ENCODE measurements at places on chromosomes 2 and 18.
A peak's percentile ranks its signal among the peaks of the same experiment; 100 is the strongest.

GRCh38 chr18:56747032-56747658, 96.0 kb downstream of the WDR7 start:
- peak; percentile 11 for DNase-seq

- DNase-seq: no peak
These were observed 463.3 kb downstream of the STK39 start for GRCh38 chr2:167784084-167784425.

GRCh38 chr2:26678035-26678434, 14.5 kb upstream of the KCNK3 start:
- no peak for DNase-seq

DNA sequence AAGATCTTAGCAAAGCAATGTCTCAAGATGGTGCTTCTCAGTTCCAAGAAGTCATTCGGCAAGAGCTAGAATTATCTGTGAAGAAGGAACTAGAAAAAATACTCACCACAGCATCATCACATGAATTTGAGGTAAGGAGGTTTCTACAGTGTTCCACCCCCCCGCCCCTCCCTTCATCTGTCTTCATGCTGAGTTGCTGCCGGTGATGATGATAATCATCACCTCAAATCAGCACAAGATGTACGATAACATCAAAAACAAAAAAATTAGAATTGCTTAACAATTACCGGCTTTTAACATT, 14.6 kb downstream of the UGP2 start:
- DNase-seq: peak; percentile 62

DNA sequence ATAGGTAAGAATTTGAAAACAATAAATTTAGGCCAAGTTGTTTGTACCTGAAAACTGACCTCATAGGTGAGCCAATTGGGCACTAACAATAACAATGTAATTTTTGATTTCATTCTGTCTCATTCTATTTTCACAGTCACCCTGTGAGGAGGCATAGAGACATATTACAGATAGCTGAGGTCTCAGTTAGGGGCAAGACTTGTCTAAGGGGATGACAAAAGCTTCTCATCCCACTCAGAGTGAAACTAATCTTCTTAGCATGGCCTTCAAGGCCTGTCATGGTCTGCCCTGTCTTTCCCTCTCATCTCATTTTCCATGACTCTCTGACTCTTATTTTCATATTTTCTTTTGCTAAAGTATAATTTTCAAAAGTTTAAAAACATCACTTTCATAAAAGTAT, 562.0 kb upstream of the TNP1 start:
- no peak for DNase-seq

DNA sequence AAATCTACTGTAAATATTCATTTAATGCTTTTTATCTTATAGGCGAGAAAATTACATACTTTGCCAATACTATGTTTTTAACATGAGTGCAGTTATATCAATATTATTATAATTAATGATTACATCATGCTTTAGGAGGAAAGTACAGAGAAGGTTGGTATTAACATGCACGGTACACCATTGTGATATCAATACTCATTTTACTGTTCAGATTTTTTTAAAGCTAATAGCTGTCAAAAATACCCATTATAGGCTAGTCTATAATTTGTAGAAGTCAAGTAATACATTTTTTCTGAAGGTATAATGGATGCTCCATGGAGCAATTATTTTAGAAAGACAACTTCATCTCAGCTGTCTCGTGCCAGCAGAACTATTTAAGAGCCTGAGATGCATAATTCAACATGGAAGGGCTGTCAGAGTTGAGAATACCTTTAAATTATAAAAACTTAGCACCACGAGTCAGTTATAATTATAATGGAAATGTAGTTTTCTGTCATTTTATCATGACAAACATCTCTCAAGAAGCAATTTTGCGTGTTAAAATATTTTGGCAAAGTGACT, 1641.7 kb upstream of the ACVR2A start:
- no peak for DNase-seq

- no peak for DNase-seq
These were observed 46.3 kb upstream of the DARS1 start for GRCh38 chr2:136031711-136032110.

DNA sequence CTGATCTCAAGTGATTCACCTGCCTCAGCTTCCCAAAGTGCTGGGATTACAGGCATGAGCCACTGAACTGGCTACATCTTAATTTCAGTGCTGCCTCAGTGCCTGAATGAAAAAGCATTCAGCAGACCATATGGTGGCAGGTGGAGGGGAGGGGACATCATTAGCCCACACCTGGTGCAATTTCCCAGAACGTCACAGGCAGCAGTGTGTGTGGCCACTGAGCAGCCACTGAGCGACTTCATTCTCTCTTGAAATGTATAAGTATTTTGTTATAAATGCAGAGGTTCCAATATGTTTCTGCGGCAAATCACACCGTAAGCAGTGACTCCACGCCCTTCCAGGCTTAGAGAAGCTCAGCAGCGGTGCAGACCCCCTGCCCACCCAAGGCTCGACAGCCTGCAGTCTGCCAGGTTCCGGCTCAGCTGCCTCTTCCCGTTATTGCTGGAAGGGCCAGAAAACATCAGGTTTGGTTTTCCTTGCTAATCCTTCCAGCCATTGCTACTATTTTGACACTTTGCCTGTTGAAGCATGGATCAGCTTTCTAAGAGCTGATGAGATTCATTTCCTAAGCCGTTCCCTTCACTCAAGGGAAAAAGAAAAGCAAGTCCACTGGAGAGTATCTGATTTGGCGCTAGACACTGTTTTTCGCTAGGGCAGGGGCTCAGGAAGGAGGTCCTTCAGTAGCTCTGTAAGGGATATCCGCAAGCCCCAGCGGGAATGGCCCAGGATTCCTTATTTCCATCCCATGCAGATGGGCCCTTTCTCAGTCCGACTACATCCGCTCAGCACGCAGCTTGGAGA, 250.7 kb downstream of the VAPA start:
- no peak for DNase-seq

- peak; percentile 28 for DNase-seq
These were observed 563.9 kb downstream of the DCC start for GRCh38 chr18:52903857-52904256.
